ENCODE measurements at places on chromosomes 3 and 15.
A peak's percentile ranks its signal among the peaks of the same experiment; 100 is the strongest.

DNA sequence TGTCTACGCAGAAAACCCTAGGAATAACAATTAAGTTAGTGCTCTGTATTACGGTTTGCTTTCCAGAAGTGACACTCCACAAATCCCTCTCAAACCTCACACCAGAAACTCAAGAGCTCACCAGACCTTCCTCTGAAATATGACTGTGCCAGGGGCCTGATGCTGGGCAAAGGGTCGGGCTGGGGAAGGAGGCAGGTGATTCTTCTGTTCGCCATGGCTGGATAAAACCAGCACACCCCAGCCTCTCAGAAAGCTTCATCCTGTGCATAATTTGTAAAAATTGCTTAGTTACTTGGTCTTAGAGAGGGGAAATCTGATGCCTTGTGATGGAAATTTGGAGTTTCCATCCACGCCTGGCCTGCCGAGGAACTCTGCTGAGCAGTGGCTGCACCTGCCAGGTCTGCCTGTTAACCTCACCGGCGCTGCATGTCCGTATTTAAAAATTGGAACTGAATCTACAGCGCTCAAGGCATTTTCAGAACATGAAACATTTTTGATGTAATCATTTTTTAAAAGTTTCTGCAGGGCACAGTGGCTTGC, 22.7 kb upstream of the ATP1B3 start:
- no peak for DNase-seq

DNA sequence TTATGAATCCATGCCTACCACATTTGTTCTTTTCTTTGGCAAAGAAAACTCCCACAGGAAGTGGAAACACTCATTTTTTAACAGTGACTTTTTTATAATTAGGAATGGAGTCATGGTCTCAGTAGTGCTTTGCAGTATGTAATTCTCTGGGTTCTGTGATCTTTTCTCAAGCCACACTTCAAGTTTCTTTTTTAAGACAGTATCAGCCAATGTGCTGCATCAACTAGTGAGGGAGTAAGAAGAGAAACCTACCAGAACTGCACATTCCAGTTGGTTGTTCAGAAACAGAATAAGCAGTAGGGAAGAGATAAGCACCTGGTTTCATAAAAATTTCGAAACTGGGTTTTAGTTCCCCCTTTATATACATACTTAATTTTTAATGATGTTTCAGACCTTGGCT, 126.3 kb downstream of the FOXB1 start:
- no peak for DNase-seq

- peak; percentile 65 for DNase-seq
Measured at GRCh38 chr3:189233225-189233858, 61.6 kb downstream of the TPRG1 start.

GRCh38 chr3:149235599-149236424, 14.2 kb upstream of the CP start:
- no peak for DNase-seq

DNA sequence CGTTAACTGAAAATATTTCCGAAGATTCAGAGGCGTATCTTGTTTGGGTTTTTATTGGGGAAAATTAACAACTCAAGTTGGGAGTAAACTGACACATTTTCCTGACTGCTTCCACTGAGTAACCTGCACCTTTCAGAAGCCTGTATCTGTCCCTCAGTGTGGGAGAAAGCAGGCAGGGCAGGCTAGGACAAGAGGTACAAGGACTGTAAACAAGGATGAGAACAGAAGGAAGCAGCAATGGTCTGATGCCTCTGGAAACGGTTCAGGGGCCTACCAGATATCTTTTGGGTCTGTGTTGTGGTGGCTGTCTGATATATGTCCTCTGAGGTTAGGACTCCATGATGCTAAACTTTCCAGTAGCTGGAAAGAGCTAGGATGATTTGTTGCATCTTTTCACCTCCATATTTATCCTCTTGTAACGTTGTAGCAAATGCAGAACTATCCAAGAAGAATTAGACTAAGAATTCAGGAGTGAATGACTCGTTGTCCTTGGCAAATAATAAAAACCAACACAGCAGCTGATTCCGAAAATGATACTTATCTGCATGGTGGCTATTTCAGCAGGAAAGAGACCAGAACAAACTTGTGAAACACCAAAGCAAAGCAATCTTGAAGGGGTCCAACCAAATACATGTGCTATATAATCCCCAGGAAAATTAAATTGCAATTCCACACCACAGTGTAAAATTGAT, 195.9 kb upstream of the ICE2 start:
- DNase-seq: no peak

- DNase-seq: no peak
Measured at GRCh38 chr3:61628636-61629035, 67.3 kb downstream of the PTPRG start.

GRCh38 chr3:125051715-125052581, 3.8 kb downstream of the HEG1 start:
- no peak for DNase-seq

DNA sequence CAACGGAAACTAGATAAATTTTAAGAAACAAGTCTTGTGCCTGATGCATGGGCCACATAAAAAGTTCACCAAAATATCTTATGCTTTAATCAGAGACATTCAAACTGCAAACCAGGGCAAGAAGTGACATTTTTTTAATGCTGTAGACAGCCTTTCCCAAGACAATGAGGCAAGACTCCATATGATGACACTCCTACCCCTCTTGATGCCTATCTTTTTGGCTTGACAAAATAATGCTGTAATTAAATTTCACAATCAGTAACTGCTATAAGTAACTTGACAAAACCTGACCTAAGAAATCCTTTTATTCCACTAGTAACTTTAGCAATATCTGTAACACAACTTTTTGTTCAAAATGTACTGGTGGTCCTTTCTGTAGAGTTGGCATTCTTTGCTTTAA, 48.7 kb downstream of the ECT2 start:
- no peak for DNase-seq

DNA sequence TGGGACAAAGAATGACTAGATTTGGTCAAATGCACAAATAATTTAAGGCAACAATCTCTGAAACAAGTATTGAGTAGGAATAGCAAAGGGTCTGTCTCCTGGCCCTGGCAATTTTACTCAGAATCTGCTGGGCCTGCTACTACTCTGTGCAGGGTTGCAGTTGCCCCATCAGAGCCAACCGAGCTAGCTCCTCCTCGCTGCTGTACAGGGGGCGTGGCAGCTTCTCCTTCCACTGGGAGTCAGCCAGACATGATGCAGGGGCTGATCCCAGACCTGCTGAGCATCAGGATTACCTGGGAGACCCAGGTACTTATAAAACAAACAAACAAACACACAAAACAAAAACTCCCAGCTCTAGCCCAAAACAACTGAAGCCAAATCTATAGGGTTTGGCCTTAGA, 30.5 kb upstream of the PXYLP1 start:
- no peak for DNase-seq

DNA sequence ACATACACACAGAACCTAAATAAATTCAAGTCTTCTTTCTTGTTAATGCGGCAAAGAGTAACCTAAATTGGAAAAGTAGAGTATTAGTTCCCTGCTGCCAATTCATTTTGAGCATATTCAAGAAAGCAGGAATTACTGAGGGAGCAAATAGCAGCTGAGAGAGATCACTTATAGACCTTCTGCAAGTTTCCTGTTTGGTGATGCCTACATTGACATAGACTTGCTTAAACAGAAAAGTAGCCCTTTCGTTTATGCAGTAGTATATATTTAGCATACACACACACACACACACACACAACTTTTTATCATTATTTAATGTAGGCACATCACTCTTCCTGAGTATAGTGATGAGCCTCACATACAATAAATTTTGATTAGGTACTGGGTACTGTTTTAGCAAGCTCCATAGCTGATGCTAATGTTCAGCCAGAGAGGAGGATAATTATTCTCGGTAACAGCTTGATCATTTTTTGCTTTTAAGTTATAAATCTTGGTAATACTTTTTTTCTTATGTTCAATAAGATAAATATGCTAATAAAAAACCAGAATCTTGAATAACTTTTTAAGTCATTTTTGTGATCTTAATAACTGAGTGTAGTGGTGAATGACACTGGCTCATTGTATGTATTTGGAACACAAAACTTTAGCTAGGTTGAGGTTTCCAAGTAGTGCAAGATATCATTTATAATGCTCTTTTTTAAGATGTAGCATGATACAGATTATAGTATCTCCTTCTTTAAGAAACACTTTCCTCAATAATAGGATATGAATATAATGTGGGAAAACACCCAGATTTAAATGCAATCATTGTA, 174.7 kb downstream of the MBNL1 start:
- DNase-seq: no peak

GRCh38 chr15:64209680-64210334, 47.0 kb upstream of the PPIB start:
- peak; percentile 35 for DNase-seq
